Natural killer cell (primary cell): ENCODE measurements at places on chromosomes 7 and 10. TPM values are rescaled to one million over a fixed set of nuclear protein-coding genes. Genes with fewer than 3 reads are reported as not detected.

Gene CABCOCO1
- not detected for total RNA-seq

Gene TRIM24
- total RNA-seq = 19.1 TPM

Gene GHRHR
- total RNA-seq = not detected

Gene GPR22
- not detected for total RNA-seq

Gene ITPRID1
- not detected for total RNA-seq

Gene RADIL
- total RNA-seq = not detected

Gene FAM25C
- total RNA-seq = not detected

Gene KLF14
- total RNA-seq = not detected

Gene DNAJC12
- not detected for total RNA-seq

Gene SORBS1
- 5.4 TPM for total RNA-seq

Gene CCL24
- not detected for total RNA-seq

GRCh38 chr10:132724446-132724845 lies 61.5 kb downstream of the NKX6-2 start:
- H3K27me3 ChIP-seq = no peaks in the 10 kb centered on the region
- H3K27ac ChIP-seq = no peak overlapping the region
- H3K4me3 ChIP-seq = no peak overlapping the region
- no peak for DNase-seq
- H3K4me1 ChIP-seq = no peaks in the 10 kb centered on the region

DNA sequence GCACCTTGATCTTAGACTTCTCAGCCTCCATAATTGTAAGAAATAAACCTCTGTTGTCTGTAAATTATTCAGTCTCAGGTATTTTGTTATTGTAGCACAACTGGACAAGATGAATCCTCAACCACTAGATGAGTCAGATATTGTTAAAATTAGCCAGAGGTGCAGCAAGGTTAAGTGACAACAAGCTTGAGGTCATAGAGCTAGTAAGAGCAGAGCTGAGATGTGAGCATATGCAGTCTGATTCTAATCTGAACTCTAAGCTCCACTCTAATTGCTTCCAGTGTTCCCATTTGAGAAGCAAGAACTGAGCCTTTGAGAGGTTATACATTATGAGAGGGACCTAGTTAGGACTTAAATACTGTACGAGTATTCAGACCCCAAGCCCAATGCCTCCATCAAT lies 93.1 kb downstream of the FZD1 start:
- no peak for DNase-seq
- H3K4me1 ChIP-seq = no peaks in the 10 kb centered on the region
- no peaks in the 10 kb centered on the region for H3K27me3 ChIP-seq
- H3K27ac ChIP-seq = no peak overlapping the region

- no peak for DNase-seq
- no peak overlapping the region for H3K4me3 ChIP-seq
- no peaks in the 10 kb centered on the region for H3K36me3 ChIP-seq
Measured at GRCh38 chr7:33457039-33457438, 327.7 kb downstream of the BBS9 start.

GRCh38 chr10:31133792-31134310 lies 102.2 kb upstream of the ZNF438 start:
- peaks cover 20% of the 10 kb centered on the region for H3K4me1 ChIP-seq
- DNase-seq = peak; percentile 82
- H3K36me3 ChIP-seq = no peaks in the 10 kb centered on the region
- H3K4me3 ChIP-seq = peak overlapping the region; percentile 72
- H3K27me3 ChIP-seq = no peaks in the 10 kb centered on the region
- peak overlapping the region; percentile 74 for H3K27ac ChIP-seq

DNA sequence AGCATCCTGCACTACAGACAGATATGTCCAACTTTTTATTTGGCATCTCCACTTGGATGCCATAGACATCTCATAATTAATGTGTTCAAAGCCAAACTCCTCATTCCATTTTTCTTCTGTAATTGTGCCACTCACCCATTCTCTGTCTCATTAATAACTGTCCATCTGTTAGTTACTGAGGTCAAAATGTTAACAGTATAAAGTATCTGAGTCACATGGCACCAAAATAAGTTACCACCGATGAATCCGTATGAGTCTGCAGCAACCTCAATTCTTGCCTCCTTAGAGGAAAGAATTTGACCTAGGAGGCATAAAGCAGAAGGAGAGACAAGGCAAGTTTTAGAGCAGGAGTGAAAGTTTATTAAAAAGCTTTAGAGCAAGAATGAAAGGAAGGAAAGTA lies 16.5 kb upstream of the NT5C3A start:
- H3K4me3 ChIP-seq = no peak overlapping the region
- H3K4me1 ChIP-seq = peaks cover 8% of the 10 kb centered on the region
- no peaks in the 10 kb centered on the region for H3K36me3 ChIP-seq
- H3K27ac ChIP-seq = no peak overlapping the region
- no peaks in the 10 kb centered on the region for H3K27me3 ChIP-seq
- no peak for DNase-seq

DNA sequence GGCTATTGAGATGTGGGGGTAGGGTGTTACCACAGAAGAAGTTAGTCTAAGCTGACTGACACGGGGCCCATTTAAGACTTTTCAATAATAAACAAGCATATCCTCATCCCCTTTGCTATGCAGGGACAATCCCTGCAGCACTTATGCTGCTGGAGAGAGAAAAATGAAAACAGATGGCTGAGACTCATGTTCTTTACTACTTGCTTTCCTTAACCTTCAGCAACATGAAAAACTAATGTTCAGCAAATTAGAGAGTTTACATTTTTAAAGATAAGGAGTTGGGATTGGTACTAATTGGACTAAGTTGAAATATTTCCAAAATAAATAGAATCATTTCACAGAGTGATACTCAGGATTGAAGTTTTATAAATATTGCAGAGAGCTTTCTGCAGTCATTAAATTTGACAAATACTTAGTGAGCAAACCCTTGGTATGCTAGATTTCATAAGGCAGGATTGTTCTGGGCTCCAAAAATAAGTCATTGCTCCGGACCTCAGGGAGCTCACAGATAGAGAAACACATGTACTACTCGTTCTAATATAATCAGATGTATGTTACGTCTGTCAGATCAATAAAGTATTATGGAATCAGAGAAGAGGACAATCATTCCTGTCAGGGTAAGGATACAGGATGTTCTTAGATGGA lies 147.1 kb upstream of the LRRN3 start:
- H3K27ac ChIP-seq = no peak overlapping the region
- H3K27me3 ChIP-seq = no peaks in the 10 kb centered on the region
- no peaks in the 10 kb centered on the region for H3K4me1 ChIP-seq
- H3K4me3 ChIP-seq = no peak overlapping the region
- H3K36me3 ChIP-seq = no peaks in the 10 kb centered on the region
- no peak for DNase-seq

- no peak for DNase-seq
- no peak overlapping the region for H3K27ac ChIP-seq
- H3K4me3 ChIP-seq = peak overlapping the region; percentile 24
- H3K4me1 ChIP-seq = peaks cover 7% of the 10 kb centered on the region
- no peaks in the 10 kb centered on the region for H3K36me3 ChIP-seq
- peaks cover 17% of the 10 kb centered on the region for H3K27me3 ChIP-seq
Measured at GRCh38 chr7:108454674-108455550, 1.3 kb downstream of the NRCAM start.

- no peaks in the 10 kb centered on the region for H3K36me3 ChIP-seq
- H3K27ac ChIP-seq = no peak overlapping the region
- H3K27me3 ChIP-seq = peaks cover 7% of the 10 kb centered on the region
- no peak for DNase-seq
Measured at GRCh38 chr7:134890246-134891240, 95.8 kb upstream of the AGBL3 start.

DNA sequence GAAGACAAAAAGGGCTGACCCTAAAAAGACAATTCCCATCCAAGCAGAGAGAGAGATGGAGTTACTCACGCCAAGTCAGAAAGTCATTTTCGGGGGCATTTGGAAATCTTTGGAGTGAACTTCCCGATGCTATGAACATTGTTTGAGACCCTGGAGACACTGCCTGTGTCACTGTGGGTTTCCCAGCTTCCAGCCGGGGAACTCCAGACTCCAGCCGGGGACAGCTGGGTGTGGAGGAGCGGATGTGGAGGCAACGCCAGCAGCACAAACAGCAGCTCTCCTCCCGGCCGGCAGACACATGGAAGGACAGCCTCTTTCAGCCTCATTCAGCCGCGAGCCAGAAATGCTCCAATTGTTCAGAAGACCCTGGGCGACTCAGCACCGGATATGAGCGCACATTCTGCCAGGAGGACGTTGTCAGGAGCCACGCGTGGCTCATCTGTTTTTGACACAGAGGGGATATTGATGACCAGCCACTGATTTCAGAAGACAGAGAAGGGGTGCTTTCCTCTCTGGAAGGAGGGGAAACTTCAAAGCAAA lies 97.6 kb downstream of the PRPF18 start:
- H3K27me3 ChIP-seq = no peaks in the 10 kb centered on the region
- no peak overlapping the region for H3K4me3 ChIP-seq
- H3K36me3 ChIP-seq = no peaks in the 10 kb centered on the region
- H3K27ac ChIP-seq = no peak overlapping the region
- DNase-seq = no peak

GRCh38 chr7:99614495-99614894 lies 2.3 kb upstream of the ZSCAN25 start:
- H3K36me3 ChIP-seq = peaks cover 12% of the 10 kb centered on the region
- no peaks in the 10 kb centered on the region for H3K27me3 ChIP-seq
- H3K27ac ChIP-seq = no peak overlapping the region
- DNase-seq = no peak
- peaks cover 17% of the 10 kb centered on the region for H3K4me1 ChIP-seq
- H3K4me3 ChIP-seq = no peak overlapping the region

GRCh38 chr7:126657599-126658358 lies 595.0 kb downstream of the GRM8 start:
- H3K36me3 ChIP-seq = no peaks in the 10 kb centered on the region
- H3K27ac ChIP-seq = no peak overlapping the region
- H3K27me3 ChIP-seq = no peaks in the 10 kb centered on the region
- H3K4me1 ChIP-seq = no peaks in the 10 kb centered on the region
- no peak overlapping the region for H3K4me3 ChIP-seq
- no peak for DNase-seq

- no peak overlapping the region for H3K27ac ChIP-seq
- H3K27me3 ChIP-seq = no peaks in the 10 kb centered on the region
- no peak for DNase-seq
- H3K36me3 ChIP-seq = no peaks in the 10 kb centered on the region
Measured at GRCh38 chr10:67050415-67050814, 124.6 kb downstream of the LRRTM3 start.

GRCh38 chr7:6430271-6430940 lies 17.3 kb downstream of the DAGLB start:
- no peak for DNase-seq
- H3K27ac ChIP-seq = no peak overlapping the region
- no peaks in the 10 kb centered on the region for H3K27me3 ChIP-seq
- peaks cover 11% of the 10 kb centered on the region for H3K4me1 ChIP-seq
- no peak overlapping the region for H3K4me3 ChIP-seq

DNA sequence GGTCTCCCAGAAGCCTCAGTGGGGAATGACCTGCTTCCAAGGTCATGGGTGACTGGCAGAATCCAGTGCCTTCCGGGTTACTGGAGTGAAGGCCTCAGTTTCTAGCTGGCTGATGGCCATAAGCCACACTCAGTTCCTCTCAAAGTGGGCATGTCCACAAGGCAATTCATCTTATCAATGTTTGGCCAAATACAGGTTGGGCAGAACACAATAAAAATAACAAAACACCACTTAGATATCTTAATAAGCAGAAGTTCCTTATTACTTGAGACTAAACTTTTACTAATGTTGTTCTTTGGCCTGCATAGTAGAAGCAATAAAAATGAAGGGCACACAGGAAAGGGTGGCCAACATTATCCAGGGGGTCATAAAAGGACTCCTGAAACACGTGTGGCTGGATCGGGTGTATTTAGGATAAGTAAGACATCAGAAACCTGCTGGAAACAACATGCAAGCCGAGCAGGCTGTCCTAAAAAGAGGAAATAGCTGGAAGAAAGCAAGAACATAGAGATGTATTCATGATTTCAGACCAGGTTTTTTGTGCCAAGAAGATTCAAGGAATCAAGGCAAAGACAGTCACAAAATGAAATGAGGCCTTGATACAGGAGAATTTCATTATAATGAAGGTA lies 19.6 kb upstream of the AKR1C2 start:
- no peak overlapping the region for H3K27ac ChIP-seq
- no peak overlapping the region for H3K4me3 ChIP-seq
- no peaks in the 10 kb centered on the region for H3K27me3 ChIP-seq
- no peak for DNase-seq

GRCh38 chr10:35908451-35908850 lies 266.4 kb upstream of the FZD8 start:
- DNase-seq = no peak
- H3K27me3 ChIP-seq = no peaks in the 10 kb centered on the region
- H3K27ac ChIP-seq = no peak overlapping the region
- H3K4me1 ChIP-seq = no peaks in the 10 kb centered on the region
- no peaks in the 10 kb centered on the region for H3K36me3 ChIP-seq

DNA sequence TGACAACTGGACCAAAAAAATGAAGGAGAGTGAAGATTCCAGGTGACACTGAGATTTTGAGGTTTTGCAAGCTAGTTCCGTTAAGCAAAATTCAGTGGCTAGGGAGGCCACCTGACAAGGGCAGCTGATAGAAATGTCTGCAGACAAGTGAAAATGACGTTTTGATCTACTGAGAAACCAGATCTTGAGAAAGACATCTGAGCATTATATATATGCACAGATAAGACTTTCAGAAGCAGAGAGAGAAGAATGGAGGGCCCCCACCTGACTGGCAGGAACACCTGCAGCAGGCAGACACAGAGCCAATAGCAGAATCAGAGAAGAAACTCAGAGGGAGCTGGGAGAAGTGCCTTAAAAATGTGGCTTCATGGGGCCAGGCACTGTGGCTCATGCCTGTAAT lies 76.1 kb upstream of the LRGUK start:
- H3K36me3 ChIP-seq = no peaks in the 10 kb centered on the region
- H3K27me3 ChIP-seq = no peaks in the 10 kb centered on the region
- no peaks in the 10 kb centered on the region for H3K4me1 ChIP-seq
- H3K27ac ChIP-seq = no peak overlapping the region
- DNase-seq = no peak

DNA sequence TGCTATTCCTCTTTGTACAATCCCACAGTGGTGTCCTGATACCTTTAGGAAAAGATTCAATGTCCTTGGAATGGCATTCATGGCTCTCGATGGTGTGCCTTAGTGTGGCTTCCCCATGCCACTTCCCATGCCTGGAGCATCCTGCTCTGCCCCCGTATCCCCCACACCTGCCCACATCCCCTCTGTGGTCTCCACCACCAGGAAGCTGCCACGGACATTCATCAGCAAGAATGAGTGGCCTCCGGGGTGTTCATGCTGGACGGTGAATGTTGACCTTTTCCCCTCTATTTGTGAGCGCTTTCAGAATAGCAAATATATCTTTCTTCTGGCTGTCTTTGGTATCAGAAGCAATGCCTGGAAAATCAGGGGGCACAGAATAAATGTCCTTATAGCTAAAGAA lies 262.0 kb upstream of the NRP1 start:
- no peaks in the 10 kb centered on the region for H3K4me1 ChIP-seq
- H3K27ac ChIP-seq = no peak overlapping the region
- peaks cover 5% of the 10 kb centered on the region for H3K27me3 ChIP-seq
- DNase-seq = no peak
